Left lung (tissue), 14 donors: ENCODE measurements at places on chromosomes 7 and 10.

DNA sequence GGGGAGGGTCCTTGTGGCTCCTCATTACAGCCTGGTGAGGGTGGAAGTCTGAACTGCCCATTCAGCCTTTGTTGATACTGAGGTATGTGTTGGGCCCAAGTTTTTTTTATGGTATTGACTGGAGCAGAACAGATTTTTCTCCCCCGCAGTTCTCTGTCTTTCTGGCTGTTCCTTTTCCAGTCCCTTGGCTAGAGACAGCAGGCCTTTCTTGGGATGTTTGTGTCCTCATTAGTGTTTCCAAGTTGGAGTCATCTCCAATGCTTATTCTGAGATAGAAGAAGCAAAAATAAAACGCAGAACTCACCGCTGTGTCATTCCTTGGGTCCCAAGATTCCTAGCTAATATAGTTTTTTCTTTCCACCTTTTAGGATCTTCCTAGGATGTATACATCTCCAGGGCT, 193.3 kb downstream of the RAMP3 start:
- no peak for DNase-seq

DNA sequence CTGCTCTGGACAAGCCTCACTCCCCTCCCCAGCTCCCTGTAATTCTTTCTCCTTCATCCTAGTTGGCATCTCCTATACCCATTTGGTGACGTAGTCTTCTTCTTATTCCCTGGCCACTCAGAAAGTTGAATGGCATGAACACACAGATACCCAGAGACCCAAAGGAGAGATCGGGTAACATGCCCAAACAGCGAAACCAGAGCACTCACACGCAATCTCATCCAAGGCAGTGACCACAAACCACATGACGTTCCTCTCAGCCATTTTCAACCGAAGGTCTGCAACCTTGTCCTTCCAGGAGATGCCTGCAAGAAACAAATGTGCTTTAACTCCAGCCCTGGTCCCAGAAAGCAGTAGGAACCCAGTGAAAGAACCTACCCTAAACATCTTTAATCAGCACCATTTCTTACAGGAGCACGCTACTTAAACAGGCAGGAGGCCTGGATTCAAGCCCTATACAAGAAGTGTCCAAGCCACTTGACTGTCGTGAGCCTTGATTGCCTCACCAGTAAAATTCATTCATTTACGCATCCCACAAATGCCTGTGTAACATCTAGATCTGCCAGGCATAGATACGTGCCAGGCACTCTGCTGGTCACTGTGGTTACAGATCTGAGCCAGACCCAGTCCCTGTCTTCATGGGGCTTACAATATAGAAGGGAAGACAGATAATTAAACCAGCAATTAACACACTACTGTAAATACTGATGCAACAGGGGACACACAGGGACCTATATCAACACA, 37.1 kb downstream of the XPNPEP1 start:
- DNase-seq, result no peak

DNA sequence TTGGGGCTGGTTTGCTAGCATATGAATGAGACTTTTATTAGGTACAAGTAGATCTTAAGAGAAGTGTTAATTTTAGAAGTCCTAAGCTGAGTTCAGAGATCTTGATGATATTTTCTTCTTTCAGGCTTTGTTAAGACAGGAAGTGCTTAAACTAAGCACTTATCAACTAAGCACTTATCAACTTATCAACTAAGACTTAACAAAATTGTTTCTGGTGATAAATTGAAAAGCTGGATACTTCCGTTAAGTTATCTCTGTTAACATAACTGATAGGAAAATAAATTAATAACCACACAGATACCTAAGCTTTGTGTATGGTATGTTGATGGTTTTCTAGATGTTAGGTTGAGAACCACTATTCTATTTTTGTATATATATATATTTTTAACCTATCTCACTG, 113.7 kb downstream of the PHTF2 start:
- DNase-seq, result no peak

DNA sequence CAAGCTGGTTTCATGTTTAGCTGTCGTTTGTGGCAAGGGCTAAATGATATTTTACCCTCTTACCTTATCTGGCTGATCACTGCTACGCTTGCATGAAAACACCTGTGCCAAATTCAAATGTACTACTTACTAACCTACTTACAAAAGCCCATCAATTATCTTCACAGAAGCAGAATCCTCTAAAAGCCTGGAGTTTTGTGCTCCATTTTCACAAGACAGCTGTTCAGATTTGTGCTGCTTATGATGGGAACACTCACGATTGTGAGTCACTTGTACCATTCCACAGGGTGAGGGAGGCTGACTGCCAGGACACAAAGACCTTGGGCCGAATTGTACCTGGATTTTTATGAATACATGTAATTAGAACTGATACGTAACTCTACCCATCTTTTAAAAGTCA, 245.0 kb upstream of the NPY start:
- no peak for DNase-seq

- DNase-seq, result no peak
These were observed 652 bp upstream of the PODXL start for GRCh38 chr7:131556909-131557651.

GRCh38 chr10:116722736-116723427, 19.5 kb downstream of the HSPA12A start:
- no peak for DNase-seq

DNA sequence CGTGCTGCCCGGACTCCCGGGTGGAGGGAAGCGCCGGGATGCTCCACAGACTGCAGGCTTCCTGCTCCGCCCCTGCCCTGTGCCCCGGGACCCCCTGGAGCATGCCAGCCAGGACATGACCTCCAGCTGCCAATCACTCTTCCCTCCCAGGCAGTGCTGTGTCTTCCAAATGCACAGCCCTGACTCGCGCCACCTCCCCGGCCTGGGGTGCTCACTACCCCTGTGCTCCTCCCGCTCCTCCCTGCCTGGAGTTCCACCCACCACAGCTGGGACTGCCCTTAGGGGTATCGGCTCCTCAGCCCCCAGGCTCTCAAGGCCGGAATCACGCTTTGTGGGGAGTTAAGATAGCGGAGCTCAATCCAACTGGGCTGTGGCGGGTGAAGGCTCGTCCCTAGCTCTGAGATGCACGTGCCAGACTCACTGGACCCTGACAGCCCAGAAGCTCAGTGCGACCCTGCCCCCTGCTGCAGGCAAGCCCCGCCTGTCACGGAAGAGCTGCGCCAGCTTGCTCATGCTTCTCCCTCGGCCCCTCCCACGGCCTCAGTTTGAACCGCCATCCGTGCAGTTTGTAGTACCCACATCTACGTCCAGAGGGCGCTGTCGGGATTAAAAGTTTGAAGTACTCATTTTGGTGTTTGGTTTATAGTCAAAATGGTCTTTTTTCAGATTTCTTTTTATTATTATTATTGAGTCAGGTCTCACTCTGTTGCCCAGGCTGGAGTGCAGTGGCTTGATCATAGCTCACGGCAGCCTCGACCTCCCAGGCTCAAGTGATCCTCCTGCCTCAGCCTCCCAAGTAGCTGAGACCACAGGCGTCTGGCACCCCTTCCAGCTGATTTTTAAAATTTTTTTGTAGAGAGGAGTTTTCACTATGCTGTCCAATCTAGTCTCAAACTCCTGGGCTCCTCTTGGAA, 142.5 kb upstream of the TCERG1L start:
- peak; percentile 83 for DNase-seq

- DNase-seq, result no peak
These were observed 111.4 kb upstream of the GLCCI1 start for GRCh38 chr7:7857143-7857583.

DNA sequence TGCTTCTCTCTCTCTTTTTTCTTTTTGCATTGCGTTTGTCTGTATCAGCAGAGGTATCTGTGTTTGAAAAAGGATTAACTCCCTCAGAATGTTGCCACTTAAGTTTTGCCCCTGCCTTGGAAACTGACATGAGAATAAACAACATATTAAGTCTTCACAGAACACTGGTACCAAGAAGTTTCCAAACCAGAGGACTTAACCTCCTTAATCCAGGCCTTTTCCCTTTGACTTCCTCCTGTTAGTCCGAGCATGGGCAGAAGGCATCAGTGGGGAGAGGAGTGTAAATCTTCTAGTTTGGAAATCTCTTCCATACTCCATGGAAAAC, 681.4 kb downstream of the LRMDA start:
- DNase-seq, result no peak

GRCh38 chr7:67661-68395, 124.5 kb upstream of the FAM20C start:
- DNase-seq, result no peak

GRCh38 chr7:100875356-100875751, 451 bp downstream of the SRRT start:
- DNase-seq, result no peak

GRCh38 chr10:78765726-78766335, 302.9 kb upstream of the ZMIZ1 start:
- DNase-seq, result no peak

- no peak for DNase-seq
These were observed 967.1 kb downstream of the PCDH15 start for GRCh38 chr10:53833908-53834307.

DNA sequence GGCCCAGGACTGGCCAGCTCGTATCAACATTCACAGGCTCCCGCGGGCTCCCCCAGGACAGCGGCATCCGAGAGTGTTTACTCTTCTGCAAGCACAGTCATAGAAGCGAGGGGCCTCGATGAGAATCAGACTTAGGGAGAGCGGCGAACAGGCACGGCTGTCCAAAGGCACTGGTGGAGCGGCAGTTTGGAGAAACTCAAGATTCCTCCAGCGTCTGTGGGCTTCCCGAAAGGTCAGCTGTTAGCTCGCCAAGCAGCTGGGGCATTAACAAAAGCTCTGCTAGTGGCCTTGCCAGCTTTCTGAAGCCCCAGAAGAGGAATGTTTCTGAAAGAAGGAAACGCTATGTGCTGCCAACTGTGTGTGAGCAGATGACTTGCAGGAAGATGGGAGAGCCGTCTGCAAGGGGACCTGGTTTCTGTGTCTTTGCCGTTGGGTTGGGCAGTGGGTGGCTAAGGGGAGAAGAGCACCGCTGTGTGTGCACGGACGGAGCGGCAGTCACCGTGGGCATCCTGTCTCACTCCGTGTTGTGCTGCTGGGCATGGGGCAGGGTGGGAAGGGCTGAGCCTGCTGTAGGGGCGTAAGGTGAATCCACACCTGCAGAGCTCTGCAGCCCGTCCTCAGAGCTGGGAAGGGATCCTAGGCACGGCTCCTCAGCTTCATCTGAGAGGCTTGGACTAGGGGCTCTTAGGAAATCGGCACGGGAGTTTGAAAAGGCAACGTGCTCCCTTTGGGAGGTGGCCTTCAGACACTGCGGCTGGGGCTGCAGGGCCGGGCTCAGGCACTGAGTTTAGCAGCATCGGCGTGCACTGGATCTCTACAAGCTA, 42.1 kb downstream of the AMZ1 start:
- DNase-seq, result peak; percentile 24

DNA sequence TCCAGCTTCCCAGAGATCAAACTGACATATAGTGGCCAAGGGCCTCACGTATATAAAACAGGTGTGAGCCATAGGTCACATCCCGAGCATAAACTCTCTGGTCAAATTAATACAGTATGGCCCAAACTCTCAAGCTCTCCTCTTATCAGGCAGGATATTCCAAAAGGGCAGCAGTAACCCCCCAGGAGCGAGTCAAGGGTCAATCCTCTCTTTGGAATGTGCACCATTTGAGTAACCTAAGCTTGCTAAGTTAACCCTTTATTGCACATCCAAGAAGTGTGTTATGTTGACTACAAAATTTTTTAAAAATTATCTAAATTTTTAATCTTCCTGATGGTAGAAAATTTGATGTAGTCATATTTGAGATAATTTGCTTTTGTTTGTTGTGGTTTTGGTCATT, 4.5 kb upstream of the TRIM24 start:
- DNase-seq, result no peak
